ENCODE measurements at places on chromosomes 13 and 19.
A peak's percentile ranks its signal among the peaks of the same experiment; 100 is the strongest.

GRCh38 chr19:50460161-50460765, 16.0 kb upstream of the EMC10 start:
- peak; percentile 88 for DNase-seq

- no peak for DNase-seq
These were observed 2.7 kb downstream of the LPAR6 start for GRCh38 chr13:48410199-48410598.

DNA sequence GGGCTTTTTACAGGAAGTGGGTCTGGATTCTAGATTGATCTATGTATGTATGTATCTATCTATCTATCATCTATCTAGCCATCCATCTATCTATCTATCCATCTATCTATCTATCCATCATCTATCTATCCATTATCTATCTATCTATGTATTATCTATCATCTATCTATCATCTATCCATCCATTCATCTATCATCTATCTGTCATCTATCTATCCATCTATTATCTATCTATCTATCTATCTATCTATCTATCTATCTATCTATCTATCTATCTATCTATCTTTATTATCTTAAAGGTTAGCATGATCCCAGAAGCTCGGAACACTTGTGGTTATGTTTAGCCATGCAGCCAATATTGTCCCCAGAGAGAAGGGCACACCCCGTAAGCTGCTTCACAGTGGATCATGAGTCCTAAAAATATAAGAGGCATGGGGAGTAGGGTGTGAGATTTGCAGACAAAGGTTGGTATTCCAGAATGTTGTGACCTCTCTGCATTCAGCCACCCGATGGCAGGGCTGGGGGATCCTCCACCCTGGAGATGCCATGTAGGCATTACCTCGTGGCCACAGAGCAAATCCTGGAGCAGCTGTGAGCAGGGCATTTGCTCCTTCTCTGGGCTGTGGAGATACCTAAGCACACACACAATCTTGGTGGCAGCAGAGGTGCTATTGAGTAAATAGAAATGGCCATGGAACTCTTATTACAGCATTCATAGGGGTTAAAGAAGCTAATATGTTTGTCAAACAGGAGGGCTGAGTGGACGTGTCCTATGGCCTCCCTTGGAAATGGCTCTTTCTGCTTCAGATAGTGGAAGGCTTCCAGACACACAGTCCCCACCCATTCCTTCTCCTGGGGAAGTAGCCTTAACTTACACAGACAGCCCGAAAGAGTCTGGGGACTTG, 310.0 kb upstream of the TSHZ3 start:
- no peak for DNase-seq

GRCh38 chr13:69769608-69770007, 338.0 kb upstream of the ATXN8OS start:
- DNase-seq, result no peak

GRCh38 chr13:44795176-44795575, 194.1 kb downstream of the NUFIP1 start:
- DNase-seq, result no peak

GRCh38 chr13:66659701-66660467, 570.3 kb downstream of the PCDH9 start:
- no peak for DNase-seq

- DNase-seq, result no peak
These were observed 185.3 kb downstream of the EFNB2 start for GRCh38 chr13:106350208-106350607.

DNA sequence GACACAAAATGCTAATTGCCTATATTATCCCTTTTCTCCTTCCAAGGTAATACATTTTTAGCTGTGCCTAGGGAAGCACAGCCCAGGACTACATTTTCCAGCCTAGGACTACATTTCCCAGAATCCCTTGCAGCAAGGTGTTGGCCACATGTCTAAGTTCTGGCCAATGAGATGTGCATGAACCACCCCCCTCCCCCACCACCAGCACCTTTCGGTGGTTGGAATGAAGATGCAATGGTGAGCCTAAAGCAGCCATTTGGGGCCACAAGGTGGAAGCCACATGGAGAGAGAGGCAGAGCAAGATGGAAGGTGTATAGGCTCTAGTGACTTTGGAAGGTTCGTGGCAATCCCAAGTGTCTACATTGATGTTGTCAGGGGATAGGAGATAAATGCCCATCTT, 16.2 kb downstream of the UNC13A start:
- DNase-seq, result peak; percentile 61

DNA sequence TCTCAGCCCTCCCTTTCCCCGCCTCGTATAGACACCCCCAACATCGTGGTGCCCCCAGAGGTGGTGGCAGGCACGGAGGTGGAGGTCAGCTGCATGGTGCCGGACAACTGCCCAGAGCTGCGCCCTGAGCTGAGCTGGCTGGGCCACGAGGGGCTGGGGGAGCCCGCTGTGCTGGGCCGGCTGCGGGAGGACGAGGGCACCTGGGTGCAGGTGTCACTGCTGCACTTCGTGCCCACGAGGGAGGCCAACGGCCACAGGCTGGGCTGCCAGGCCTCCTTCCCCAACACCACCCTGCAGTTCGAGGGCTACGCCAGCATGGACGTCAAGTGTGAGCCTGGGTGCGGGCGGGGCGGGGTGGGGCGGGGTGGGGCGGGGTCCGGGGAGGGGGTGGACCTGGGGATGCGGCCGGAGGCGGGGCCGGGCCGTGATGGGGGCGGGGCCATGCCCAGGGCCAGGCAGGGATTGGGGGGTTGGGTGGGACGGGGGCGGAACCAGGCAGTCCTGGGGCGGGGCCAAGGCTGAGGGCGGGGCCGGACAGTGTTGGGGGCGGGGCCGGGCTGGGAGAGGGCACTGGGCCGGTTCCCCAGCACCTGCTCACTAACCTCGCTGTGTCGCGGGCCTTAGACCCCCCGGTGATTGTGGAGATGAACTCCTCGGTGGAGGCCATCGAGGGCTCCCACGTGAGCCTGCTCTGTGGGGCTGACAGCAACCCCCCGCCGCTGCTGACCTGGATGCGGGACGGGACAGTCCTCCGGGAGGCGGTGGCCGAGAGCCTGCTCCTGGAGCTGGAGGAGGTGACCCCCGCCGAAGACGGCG, 7.8 kb downstream of the MAG start:
- DNase-seq, result no peak

- DNase-seq, result no peak
These were observed 11.5 kb downstream of the PODNL1 start for GRCh38 chr19:13926715-13927114.

GRCh38 chr19:48858984-48859710, 9.3 kb downstream of the PLEKHA4 start:
- no peak for DNase-seq

GRCh38 chr19:19155495-19156219, 14.4 kb downstream of the MEF2B start:
- no peak for DNase-seq

DNA sequence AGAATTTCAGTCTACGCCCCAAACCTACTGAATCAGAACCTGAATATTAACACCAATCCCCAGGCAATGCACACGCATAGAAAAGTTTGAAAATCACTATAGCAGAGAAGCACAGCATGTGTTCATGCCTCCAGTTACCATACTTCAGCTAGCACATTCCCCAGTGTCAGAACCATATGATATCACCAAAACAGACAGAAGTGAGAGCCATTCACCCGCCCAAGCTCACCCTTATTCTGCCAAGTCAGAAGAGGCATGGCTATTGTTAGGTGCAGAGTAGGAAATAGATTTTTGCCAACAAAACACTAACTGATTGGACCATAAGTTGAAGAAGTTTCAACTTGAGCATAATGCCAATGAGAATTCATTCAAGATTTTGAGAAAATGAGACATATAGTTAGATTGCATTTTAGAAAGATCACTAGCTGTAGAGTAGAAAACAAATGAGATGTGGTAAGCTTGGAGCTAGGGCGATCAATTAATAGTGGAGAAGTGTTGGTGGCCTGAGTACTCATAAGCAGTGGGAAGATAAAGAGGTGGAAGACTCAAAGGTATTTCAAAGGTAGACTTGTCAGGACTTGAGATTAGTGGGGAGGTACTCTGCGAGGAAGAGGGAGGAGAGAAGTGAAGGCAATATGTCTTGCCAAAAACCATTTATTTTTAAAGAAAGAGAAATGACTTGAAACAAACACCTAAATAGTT, 492.4 kb downstream of the SUCLA2 start:
- DNase-seq, result no peak

DNA sequence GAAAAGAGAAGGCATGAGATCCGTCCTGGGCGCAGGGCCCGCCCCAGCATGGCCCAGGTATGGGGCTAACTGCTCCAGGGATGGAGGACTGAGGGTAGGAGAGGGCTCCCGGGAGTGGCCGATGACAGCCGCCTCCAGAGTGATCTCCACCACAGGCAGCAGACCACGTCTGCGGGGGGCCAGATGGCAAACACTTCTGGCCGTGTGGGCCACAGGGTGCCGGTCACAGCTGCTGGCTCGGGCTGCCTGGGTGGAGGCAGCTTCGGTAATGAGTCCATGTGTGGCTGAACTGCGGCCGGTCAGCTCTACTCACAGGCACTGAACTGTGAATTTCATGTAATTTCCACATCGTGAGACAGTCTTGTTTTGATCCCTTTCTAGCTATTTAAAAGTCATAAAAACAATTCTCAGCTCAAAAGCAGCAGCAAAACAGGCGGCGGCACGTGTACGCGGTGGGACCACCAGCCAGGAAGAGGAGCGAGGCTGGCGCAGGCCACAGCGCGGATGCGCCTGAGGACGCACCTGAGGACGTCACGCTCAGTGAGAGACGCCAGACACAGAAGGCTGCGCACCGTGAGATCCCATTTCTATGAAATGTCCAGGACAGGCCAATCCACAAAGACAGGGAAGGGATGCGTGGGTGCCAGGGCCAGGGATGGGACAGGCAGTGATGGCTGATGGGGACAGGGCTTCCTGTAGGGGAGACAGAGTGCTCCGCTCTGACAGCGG, 4.0 kb downstream of the LSM7 start:
- DNase-seq, result no peak

GRCh38 chr13:55893540-55893939, 1247.2 kb upstream of the PRR20A start:
- no peak for DNase-seq

GRCh38 chr13:42395086-42395821, 123.3 kb downstream of the AKAP11 start:
- DNase-seq, result no peak

DNA sequence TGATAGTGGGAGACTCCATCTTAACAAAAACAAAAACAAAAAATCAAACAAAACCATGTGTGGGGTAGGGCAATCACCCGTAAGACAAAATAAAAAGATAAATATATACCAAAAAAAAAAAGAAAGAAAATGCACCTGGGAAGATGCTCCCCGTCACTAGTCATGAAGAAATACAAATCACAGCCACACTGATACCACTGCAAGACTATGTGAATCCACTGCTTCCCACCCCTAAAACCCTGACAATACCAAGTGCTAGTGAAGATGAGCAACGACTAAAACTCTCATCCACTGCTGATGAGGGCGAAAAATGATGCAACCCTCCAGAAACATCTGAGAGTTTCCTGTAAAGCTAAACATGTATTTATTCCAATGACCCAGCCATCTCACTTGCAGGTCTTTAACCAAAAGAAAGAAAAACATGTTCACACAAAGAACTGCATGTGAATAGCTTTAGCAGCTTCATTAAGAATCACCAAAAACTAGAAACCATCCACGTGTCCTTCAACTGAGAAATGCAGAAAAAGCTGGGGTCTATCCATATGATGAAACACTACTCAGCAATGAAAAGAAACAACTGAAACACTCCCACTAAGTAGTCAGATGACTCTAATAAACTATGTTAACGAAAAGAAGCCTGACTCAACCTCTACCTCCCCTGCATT, 31.7 kb downstream of the BRD4 start:
- DNase-seq, result no peak

DNA sequence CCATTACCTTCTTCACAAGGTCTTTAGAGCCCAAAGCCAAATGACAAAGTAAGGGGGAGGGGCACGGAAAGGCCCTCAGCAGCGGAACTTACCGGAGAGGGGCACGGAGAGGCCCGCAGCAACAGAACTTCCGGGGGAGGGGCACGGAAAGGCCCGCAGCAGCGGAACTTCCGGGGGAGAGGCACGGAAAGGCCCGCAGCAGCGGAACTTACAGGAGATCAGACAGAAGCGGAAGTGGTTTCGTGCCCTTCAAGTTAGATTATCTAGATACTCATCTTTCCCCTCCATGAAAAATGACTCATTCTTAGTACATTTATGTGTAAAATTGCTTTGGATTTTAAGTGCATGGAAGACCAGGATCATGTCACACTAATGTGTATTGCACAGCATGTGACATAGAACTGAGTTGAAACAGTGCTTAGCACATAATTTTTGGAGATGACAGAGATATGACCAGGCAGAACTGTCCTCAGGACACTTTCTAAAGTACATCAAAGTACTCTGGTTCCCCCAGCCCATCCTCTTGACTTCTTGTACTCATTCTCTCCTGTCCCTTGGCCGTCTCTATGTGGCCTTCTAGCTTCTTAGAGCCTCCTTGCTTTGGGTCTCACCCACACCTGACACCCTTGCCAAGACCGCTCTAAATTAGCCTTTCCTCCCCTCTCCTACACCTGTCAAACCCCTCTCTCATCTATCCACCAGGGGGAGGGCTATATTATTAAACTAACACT, 25.7 kb upstream of the TPTE2 start:
- no peak for DNase-seq

DNA sequence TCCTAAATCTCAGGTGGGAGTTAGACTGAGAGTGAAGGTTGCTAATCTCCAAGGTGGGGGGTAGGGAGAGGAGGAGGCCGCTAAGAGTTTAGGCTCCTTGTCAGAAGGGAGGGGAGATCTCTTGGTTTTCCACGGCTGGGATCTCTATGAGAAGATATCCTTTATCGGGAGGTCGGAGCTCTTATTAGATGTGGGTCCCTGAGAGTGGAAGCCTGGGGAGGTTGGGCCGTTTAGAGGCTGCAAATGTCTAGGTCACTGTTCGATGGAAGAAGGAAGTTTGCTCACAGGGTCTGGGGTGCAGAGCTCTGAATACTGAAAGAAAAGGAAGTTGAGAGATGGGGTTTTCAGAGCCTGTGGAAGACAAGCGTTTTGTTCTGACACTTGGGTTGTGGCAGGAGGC, 3.8 kb downstream of the MYADM start:
- DNase-seq, result no peak

- no peak for DNase-seq
These were observed 202.7 kb downstream of the SHISA2 start for GRCh38 chr13:25848812-25849745.

GRCh38 chr13:49681842-49682435, 9.3 kb downstream of the EBPL start:
- no peak for DNase-seq

- DNase-seq, result no peak
These were observed 1985.7 kb upstream of the PRR20A start for GRCh38 chr13:55155046-55155445.

GRCh38 chr19:36092566-36092965, 18.4 kb upstream of the OVOL3 start:
- no peak for DNase-seq

- DNase-seq, result peak; percentile 93
These were observed at the start of gene KANK2 for GRCh38 chr19:11197291-11198174. Gene KANK2, minus strand, starts transcription at chr19:11197545. Its CDS starts 3,034 bp downstream, at chr19:11194511.

DNA sequence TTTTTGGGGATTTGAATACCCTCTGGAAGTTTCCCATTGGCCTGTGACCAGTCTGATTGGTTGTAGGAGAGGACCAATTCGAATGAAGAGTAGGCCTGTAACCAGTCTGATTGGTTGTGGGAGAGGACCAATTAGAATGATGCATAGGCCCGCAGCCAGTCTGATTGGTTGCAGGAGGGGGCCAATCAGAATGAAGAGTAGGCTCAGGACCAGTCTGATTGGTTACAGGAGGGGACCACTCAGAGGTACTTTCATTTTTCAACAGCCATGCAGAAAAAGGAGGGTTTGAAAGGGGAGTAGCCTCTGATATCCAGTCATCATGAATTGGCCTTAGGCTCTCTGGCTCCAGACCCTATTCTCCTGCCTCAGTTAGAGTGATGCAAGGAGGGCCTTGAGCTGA, 30.4 kb upstream of the SLC1A5 start:
- DNase-seq, result peak; percentile 61

Data from Caco-2 (cell line).